ENCODE measurements at places on chromosomes 13 and 19.

DNA sequence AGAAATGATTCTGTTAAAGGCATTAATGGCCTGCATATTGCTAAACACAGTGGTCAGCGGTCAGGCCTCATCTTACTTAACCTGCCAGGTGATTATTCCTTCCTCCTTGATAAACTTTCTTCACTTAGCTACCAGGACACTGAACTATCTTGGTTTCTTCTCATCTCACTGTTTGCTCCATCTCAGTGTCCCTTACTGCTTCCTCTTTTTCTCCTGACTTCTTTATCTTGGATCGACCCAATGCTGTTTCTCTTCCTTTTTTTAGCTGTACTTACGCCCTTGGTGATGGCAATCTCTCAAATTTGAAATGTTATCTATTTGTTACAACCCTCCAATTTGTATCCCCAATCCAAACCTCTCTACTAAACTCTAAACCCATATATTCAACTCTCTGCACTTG lies 7.8 kb upstream of the CLC start:
- no peak overlapping the region for H3K4me3 ChIP-seq
- H3K27ac ChIP-seq: no peak overlapping the region
- H3K27me3 ChIP-seq: peaks cover 52% of the 10 kb centered on the region

GRCh38 chr19:45691516-45692186 lies at the start of gene SNRPD2:
Gene SNRPD2 (minus strand): TSS chr19:45691953. CDS start chr19:45691888, 65 bp downstream.
- no peaks in the 10 kb centered on the region for H3K27me3 ChIP-seq
- H3K36me3 ChIP-seq: peaks cover 47% of the 10 kb centered on the region
- H3K4me3 ChIP-seq: peak within 1 kb of the TSS; percentile 98
- DNase-seq: peak; percentile 92

GRCh38 chr13:106846571-106847448 lies 278.9 kb upstream of the ARGLU1 start:
- no peak for DNase-seq
- H3K27me3 ChIP-seq: peaks cover 7% of the 10 kb centered on the region
- no peak overlapping the region for H3K4me3 ChIP-seq
- H3K27ac ChIP-seq: no peak overlapping the region

GRCh38 chr13:84705982-84706710 lies 823.9 kb upstream of the SLITRK1 start:
- H3K27ac ChIP-seq: no peak overlapping the region
- no peak overlapping the region for H3K4me3 ChIP-seq
- H3K36me3 ChIP-seq: no peaks in the 10 kb centered on the region

DNA sequence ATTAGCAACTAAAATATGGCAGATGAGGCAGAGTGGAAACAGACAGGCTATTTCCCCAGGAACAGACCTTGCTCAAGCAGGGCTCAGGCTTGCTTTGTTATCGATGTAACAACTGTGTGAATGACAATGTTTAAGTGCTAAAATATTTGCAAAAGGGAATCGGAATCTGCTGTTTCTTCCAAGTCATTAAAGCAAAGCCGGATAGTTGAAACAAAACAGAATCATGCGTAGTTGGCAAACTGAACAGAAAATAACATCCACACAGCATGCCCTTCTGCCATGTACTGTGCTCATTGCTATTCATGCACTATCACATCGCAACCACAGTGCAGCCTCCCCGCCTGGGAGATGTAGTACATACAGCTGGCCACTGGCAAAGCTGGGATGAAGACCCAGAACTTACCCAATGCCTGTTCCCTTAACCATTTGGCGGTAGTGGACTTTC lies 799.1 kb downstream of the DIAPH3 start:
- no peak for DNase-seq
- H3K27ac ChIP-seq: no peak overlapping the region
- H3K36me3 ChIP-seq: no peaks in the 10 kb centered on the region
- H3K4me1 ChIP-seq: peaks cover 2% of the 10 kb centered on the region
- no peaks in the 10 kb centered on the region for H3K27me3 ChIP-seq

DNA sequence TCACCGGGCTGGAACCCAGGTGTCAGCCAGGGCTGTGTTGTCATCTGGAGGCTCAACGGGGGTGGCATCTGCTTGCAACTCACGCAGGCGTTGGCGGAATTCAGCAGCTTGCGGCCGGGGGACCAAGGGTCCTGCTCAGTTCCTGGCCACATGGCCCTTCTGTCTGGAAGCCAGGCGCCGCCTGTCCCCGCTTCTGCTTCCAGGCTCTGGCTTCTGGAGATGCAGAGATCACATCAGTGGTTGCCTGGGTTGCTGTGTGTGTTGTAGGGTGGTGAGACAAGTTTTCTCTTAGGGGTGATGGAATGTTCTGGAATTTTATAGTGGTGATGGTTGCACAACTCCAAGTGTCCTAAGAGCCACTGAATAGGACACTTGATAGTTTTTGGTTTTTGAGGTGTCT lies 5.0 kb downstream of the ADAT3 start:
- H3K36me3 ChIP-seq: peaks cover 12% of the 10 kb centered on the region
- DNase-seq: no peak
- no peak overlapping the region for H3K4me3 ChIP-seq
- no peak overlapping the region for H3K27ac ChIP-seq

- no peaks in the 10 kb centered on the region for H3K27me3 ChIP-seq
- H3K27ac ChIP-seq: no peak overlapping the region
- no peaks in the 10 kb centered on the region for H3K36me3 ChIP-seq
- DNase-seq: no peak
- no peaks in the 10 kb centered on the region for H3K4me1 ChIP-seq
- H3K4me3 ChIP-seq: no peak overlapping the region
Observed at GRCh38 chr13:88005188-88005587, 334.0 kb downstream of the SLITRK5 start.

DNA sequence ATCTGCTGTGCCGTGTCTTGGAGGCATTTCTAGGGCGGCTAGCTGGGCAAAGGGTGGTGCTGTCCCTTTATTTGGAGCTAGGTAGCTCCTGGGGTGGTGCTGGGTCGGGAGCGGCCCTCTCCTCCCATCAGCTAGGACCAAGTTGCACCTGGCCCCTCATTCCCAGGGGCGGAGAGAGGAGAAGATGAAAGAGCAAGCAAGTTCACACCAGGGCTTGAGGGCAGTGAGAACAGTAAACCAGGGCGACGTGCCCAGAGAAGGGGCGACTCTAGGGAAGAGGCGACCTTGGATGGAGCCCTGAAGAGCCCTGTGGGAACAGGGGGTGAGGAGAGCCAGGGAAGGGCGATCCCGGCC lies 17.0 kb upstream of the KCNN1 start:
- H3K27ac ChIP-seq: no peak overlapping the region
- peaks cover 56% of the 10 kb centered on the region for H3K27me3 ChIP-seq
- no peak for DNase-seq
- H3K36me3 ChIP-seq: no peaks in the 10 kb centered on the region

GRCh38 chr13:49216334-49216733 lies 3.8 kb upstream of the MLNR start:
- peaks cover 41% of the 10 kb centered on the region for H3K27me3 ChIP-seq
- DNase-seq: no peak
- H3K36me3 ChIP-seq: peaks cover 10% of the 10 kb centered on the region
- H3K4me3 ChIP-seq: no peak overlapping the region
- H3K4me1 ChIP-seq: peaks cover 12% of the 10 kb centered on the region

DNA sequence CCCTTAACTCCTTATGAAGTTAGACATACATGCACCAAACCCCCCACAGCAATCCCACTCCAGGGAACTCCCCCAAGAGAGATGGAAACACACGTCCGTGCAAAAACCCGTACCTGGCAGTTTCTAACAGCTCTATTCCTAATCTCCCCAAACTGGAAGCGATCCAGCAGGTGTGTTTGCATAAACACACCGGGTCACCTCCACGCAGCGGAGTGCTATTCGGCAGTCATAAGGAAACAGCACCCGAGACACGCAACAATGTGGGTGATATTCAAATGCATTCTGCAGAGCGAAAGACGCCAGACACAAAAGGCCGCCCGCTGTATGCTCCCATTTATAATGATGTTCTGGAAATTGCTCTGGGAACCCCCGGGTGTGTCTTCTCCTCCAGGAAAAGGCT lies 6.8 kb upstream of the ZNRF4 start:
- no peak overlapping the region for H3K4me3 ChIP-seq
- no peaks in the 10 kb centered on the region for H3K36me3 ChIP-seq
- H3K27ac ChIP-seq: no peak overlapping the region
- no peak for DNase-seq
- H3K27me3 ChIP-seq: peaks cover 49% of the 10 kb centered on the region

GRCh38 chr13:67509018-67509417 lies 278.9 kb upstream of the PCDH9 start:
- no peaks in the 10 kb centered on the region for H3K27me3 ChIP-seq
- H3K4me1 ChIP-seq: no peaks in the 10 kb centered on the region
- H3K27ac ChIP-seq: no peak overlapping the region
- no peak for DNase-seq
- H3K4me3 ChIP-seq: no peak overlapping the region

- H3K4me1 ChIP-seq: peaks cover 29% of the 10 kb centered on the region
- peaks cover 10% of the 10 kb centered on the region for H3K36me3 ChIP-seq
- DNase-seq: no peak
- peaks cover 4% of the 10 kb centered on the region for H3K27me3 ChIP-seq
- no peak overlapping the region for H3K27ac ChIP-seq
Observed at GRCh38 chr19:5984600-5984999, 6.7 kb upstream of the RANBP3 start.

GRCh38 chr13:27280009-27280656 lies 9.5 kb downstream of the RASL11A start:
- H3K4me1 ChIP-seq: no peaks in the 10 kb centered on the region
- no peaks in the 10 kb centered on the region for H3K27me3 ChIP-seq
- DNase-seq: no peak
- H3K36me3 ChIP-seq: no peaks in the 10 kb centered on the region
- no peak overlapping the region for H3K27ac ChIP-seq

GRCh38 chr19:40571005-40571318 lies 5.7 kb upstream of the SHKBP1 start:
- peak overlapping the region; percentile 40 for H3K4me3 ChIP-seq
- H3K27ac ChIP-seq: peak overlapping the region; percentile 22
- H3K36me3 ChIP-seq: no peaks in the 10 kb centered on the region
- peaks cover 29% of the 10 kb centered on the region for H3K27me3 ChIP-seq
- H3K4me1 ChIP-seq: peaks cover 8% of the 10 kb centered on the region
- DNase-seq: no peak

Data from activated naive CD8-positive, alpha-beta T cell treated with anti-CD3 and anti-CD28 coated beads for 36 hours (primary cell).